GM18507 (cell line): ENCODE measurements at places on chromosomes 7 and 10.

GRCh38 chr7:69739190-69739589 is 140.9 kb downstream of the AUTS2 start:
- peak; percentile 25 for DNase-seq

DNA sequence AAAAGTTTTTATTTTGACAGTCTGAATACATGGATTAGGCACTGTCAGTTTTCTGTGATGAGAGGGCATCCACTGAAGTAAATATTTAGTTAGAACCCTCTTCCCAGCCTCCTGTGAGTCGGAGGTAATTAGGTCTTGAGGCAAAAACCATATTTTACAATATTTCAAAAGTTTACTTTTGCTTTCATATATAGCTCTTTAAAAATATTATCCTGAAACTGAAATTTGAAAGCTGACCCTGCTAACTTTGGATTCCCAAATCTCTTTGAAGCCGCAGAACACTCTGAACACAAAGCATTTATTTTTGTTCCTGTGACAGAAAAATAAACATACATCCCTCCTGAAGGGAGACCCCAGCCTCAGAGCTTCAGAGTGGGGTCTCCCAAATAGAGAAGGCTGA is 317.4 kb downstream of the KIF20B start:
- no peak for DNase-seq

DNA sequence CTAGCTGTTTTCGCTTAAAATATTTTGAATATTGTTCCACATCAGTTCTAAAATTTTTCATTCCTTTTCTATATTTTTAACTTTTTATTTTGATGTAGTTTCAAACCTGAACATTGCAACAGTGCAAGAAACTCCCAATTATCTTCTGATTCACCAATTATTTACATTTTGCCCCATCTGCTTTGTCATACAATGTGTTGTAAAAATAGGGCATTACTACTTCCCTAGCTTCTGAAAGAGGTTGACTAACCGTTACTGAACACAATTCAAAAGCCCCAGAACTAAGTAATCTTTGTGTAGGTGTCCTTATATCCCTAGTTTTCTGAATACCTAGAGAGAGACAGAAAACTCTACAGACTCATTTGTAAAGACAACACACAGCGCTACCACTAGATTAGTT is 86.7 kb downstream of the AVL9 start:
- DNase-seq = no peak

DNA sequence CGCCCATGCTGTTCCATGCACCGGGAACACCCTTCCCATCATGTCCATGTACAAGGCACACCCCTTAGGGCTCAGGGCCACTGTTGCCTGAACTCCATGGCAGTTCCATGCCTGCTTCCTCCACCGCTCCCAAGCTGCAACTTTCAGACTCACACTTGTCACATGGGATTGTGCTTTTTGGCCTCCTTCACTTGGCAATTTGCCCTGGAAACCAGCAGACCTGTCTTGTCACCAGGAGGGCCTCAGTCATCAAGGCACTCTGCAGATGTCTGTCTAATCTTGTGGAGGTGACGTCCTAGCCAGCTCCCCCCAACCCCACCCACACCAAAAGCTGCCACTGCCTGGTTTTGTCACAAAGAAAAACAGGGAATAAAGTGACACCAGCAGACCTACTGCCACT is 47.5 kb downstream of the CARD11 start:
- no peak for DNase-seq

DNA sequence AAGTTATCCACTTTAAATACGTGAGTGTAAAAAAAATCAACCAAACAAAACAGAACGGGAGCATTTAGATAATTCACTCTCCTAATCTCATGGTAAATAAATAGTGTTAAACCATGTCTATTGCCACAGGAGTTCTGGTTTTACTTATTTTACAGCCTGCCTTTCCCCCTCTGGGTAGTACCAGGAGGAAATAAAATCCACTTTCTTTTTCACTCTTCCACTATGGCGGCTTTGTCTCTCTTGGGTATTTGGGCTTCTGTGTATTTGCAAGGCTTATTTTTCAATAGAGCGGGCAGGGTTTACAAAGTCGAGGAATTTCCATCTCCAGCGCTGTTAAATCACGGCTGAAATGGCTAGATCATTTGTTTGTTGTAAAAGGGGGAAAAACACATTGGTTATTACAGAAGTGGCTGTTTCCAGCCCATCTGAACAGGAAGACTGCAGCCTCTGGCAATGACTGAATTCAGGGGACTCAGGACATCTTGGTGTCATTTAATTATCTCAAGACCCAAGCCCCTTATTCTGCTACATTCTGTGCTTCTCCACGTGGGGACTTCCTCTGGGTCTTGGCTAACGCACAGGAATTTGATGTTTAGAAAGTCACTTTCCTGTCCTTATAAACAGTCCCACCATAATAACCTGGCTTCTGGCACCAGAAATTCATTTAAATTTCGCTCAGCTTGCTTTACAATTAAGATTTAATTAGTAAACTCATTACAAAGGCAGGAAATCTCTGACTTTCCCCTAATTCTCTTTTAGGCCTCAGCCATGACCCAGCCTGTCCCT is 323.9 kb downstream of the GATA3 start:
- no peak for DNase-seq

DNA sequence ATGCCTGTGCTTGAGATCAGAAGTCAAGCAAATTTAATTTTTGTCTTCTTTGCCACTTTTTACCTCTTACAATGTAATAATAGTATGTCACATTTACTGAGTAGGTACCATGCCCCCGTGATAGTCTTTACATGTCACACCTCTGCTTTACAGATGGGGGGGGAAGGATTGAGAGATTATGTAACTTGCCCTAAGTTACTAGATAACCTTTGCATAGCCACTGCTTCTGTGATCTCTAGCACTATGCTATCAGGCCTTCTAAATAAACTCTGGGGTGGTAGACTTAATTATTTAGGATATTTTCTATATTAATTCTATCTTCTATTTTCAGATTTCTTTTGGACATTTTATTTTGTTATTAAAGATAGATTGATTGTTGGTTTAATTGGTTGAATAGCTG is 514.4 kb downstream of the SUGCT start:
- DNase-seq = no peak

DNA sequence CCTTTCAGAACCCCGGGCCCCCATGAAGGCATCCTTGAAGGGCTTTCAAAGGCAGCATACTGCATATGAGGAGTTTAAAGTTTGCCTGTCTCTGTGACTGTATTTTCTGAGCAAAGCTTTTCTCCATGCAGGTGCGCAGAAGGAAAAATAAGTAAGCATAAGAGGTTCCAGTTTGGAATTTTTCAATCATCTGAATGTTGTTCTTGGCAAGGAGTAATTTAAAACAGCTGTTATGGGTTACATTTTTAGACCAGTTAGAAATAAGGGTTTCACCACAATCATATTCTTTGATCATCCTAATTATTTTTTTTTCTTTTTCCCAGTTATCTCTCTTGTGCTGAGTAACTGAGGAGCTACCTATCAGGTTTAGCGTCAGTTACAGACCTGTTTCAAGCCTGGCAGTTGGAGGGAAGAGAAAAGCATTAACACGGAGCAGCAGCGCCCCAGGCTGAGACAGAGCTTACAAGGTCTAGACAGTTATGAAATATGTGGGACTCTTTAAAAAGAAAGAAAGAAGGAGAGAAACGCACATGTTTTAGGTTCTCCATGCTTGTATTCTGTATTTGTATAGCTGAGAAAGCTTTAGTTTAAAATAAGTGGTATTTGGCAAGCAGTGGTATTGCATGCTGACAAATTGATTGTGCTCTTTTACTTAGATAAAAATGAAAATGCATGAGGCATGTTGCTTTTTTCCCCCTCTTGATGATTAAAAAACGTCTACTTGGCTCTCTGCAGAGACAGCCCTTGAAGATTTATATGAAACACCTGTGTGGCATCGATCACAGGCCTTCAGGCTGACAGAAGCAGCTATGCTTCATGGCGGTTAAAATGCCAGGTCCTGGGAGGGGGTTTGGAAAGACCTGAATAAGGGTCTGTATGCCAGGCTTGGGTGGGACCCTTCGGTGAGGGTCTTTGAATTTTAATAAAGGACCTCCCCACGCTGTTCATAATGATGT is 157.6 kb downstream of the GRK5 start:
- DNase-seq = no peak

GRCh38 chr7:38189231-38189938 is 11.3 kb downstream of the STARD3NL start:
- DNase-seq = no peak

DNA sequence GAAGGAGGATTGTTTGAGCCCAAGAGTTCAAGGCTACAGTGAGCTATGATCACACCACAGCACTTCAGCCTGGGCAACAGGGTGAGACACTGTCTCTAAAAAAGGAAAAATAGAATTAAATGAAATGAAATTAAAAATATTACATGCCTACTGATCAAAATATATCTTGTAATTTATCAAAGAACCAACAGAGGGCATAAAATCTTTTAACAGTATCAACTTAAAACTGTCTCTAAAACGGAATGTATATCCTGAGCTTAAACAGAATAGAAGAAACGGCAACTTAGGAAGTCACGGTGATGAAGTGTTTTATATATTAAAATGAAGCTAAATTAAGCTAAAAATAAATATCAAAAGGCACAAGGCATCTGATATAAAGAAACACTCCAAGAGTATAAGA is 78.8 kb downstream of the MTPAP start:
- DNase-seq = no peak

DNA sequence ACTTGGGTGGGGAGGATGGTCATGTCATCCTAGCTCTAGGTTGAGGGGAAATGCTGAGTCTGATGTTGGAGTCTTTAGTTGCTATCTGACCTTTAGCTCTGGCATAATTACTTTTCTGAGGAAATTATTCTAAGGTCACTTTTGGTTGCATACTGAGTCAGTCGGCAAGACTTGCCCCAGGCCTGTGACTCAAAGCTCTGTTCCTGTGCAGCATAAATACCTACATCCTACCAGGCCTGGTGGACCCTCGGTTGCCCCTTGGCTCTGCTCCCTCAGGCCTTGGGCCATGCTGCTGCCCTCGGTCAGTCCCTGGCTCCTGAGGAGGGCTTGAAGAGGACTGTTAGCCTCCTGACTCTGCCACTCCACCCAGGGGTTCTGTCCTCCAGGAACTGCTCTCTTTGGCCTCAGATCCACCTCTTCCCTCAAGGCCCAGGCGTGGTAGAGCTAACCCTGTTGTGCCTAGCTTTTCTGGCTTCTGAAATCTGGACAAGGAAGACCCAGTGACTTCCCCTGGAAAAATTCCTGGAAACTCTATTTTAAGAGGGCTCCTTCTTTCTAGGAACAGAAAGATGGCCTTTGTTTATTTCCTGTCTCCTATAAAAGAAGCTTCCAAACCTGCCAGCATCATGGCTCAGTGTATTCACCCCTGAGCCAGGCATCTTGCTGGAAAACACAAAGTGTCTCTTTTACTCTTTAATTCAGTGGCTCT is 71.2 kb downstream of the TMEM178B start:
- DNase-seq = no peak

DNA sequence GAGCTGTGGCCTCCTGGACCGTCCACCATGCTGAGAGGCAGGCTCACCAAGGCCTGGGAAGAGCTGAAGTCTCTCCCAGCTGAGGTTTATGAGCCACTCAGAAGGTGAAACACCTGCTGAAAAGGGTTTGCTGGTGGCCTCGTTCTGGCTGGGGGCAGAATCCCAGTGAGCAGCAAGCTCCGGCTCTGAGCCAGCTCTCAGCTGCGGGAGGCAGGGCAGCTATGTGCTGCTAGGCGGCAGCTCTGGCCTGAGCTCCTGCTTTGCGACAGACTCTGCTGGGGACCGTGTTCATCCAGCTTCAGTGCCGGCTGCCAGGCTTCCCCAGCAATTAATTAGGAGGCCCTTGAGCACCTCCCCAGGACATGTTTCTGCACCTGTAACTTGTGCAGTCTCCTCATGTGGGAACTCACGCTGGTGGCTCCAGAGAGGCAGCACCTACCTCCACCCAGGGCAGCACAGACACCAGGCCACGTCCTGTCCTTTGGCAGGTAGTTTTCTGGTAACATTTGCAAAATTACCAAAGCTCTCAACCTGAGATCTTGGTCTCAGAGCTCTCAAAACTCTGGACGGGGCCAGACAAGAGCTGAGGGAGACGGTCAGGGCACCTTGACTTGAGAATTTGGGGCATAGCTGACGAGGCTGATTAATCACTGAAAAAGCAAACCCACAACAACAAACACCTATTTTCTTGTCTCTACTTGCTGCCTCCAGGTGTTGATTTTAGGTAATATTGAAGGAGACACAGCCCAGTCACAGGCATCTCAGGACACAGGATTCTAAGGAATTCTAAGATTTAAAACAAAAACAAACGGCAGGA is 185.0 kb downstream of the TCERG1L start:
- DNase-seq = no peak

DNA sequence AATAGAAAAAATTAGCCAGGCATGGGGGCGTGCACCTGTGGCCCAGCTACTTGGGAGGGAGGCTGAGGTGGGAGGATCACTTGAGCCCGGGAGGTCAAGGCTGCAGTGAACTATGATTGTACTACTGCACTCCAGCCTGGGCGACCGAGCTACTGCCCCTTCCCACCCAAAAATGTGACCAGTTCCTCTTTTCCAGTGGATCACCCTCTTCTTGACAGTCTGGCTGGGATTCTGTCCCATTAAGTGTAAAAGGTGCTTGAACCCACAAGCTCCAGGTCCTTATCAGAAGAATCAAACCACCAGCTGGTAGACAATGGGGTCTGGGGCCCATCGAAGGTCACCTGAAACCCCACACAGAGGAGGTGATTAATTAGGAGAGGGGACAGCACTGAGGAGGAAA is 14.1 kb downstream of the ATXN7L1 start:
- no peak for DNase-seq

- no peak for DNase-seq
Observed at GRCh38 chr7:102453319-102453718, 11.3 kb downstream of the ALKBH4 start.

DNA sequence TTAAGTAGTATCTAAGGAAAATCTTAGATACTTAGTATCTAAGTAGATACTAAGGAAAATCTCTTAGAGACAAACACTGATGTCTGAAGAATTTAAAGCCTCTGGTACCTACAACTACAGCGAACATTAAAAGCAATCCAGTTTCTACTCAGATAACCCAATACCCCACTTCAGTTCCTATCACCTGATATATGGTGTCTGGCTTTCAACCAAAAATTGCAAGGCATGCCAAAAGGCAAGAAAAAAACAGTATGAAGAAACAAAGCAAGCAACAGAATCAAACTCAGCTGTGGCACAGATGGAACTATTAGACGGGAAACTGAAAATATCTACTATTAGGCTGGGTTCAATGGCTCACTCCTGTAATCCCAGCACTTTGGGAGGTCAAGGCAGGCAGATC is 31.1 kb downstream of the ARHGAP12 start:
- no peak for DNase-seq

- no peak for DNase-seq
Observed at GRCh38 chr7:105024734-105025133, 10.7 kb downstream of the KMT2E start.

DNA sequence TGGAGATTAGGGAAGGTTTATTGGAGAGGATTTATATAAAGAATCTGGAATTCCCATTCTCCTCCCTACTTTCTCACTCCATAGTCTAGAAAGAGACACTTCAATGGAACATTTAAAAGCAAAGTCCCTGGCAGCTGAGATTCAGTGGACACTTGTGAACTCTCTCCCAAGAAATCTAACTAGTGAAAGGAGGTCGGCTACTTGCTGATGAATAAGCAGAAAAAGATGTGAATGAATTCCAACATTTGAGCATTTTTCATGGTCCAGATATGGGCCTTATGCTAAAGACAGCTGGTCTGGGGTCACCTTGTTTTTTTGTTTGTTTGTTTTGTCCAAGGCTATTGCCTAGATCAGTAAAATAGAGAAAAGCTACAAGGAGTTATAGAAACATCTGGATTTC is 141.1 kb upstream of the LRRTM3 start:
- DNase-seq = no peak
